ENCODE measurements at places on chromosomes 5 and 9. TPM values are rescaled to one million over a fixed set of nuclear protein-coding genes. Genes with fewer than 3 reads are reported as not detected.

GRCh38 chr5:54595721-54596120 lies 78.2 kb downstream of the SNX18 start:
- H3K36me3 ChIP-seq = peaks cover 11% of the 10 kb centered on the region
- H3K4me3 ChIP-seq = no peak overlapping the region
- DNase-seq = no peak

- H3K27me3 ChIP-seq = no peaks in the 10 kb centered on the region
- no peak for DNase-seq
- H3K4me3 ChIP-seq = no peak overlapping the region
- peaks cover 8% of the 10 kb centered on the region for H3K4me1 ChIP-seq
- H3K36me3 ChIP-seq = no peaks in the 10 kb centered on the region
Measured at GRCh38 chr5:74391410-74391809, 249.1 kb downstream of the ENC1 start.

GRCh38 chr9:116238225-116238624 lies 84.6 kb downstream of the PAPPA start:
- H3K4me1 ChIP-seq = peaks cover 83% of the 10 kb centered on the region
- H3K36me3 ChIP-seq = peaks cover 60% of the 10 kb centered on the region
- no peak for DNase-seq
- no peaks in the 10 kb centered on the region for H3K27me3 ChIP-seq

DNA sequence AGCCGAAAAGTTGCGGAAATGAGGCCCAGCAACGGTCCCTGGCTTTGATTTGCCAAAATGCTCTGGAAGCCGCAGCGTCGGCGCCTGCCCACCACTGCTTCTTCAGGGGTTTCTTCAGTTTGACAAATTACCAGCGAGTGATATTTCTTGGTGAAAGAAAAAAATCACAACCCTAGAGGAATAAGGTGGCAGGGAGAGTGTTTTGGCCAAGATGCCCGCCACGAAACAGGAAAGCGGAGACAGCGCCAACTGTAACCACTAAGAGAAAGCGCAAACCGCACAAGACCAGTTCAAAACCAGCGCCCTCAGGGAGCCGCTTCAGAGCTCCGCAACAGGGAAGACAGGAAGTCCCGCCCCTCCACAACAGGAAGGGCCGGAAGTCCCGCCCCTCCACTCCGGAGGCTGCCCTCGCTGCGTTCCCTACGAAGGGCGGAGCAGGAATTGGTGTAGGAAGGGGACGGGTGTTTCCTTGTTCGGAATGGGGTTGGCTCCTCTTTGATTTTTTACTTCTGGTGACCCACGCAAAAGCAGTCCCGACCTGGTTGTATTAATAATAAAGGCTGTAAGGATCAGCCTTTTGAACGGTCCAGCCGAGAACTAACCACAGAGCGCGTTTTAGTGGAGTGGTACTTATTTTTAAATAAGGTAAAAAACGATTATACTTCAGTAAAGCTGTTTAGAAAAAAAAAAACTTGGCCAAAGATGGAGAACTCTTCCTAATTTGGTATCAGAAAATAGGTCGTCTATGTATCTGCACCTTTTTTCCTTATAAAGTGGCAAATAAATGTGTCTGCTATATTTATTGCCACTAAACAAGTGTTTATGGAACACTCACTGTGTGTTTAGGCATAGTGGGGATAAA lies at the start of gene C5orf34:
C5orf34 (minus strand) TSS at position 333 of the 862 bp plus-strand sequence. CDS start 5,809 bp downstream, outside the sequence.
- peak within 1 kb of the TSS; percentile 99 for H3K27ac ChIP-seq
- H3K27me3 ChIP-seq = no peaks in the 10 kb centered on the region
- peaks cover 28% of the 10 kb centered on the region for H3K4me1 ChIP-seq
- DNase-seq = peak; percentile 98
- H3K36me3 ChIP-seq = no peaks in the 10 kb centered on the region

FAXDC2 gene
- total RNA-seq = 25.7 TPM

- H3K27me3 ChIP-seq = no peaks in the 10 kb centered on the region
- H3K27ac ChIP-seq = no peak overlapping the region
- no peak overlapping the region for H3K4me3 ChIP-seq
- peaks cover 37% of the 10 kb centered on the region for H3K4me1 ChIP-seq
Measured at GRCh38 chr5:40399349-40399748, 280.4 kb upstream of the PTGER4 start.

DNA sequence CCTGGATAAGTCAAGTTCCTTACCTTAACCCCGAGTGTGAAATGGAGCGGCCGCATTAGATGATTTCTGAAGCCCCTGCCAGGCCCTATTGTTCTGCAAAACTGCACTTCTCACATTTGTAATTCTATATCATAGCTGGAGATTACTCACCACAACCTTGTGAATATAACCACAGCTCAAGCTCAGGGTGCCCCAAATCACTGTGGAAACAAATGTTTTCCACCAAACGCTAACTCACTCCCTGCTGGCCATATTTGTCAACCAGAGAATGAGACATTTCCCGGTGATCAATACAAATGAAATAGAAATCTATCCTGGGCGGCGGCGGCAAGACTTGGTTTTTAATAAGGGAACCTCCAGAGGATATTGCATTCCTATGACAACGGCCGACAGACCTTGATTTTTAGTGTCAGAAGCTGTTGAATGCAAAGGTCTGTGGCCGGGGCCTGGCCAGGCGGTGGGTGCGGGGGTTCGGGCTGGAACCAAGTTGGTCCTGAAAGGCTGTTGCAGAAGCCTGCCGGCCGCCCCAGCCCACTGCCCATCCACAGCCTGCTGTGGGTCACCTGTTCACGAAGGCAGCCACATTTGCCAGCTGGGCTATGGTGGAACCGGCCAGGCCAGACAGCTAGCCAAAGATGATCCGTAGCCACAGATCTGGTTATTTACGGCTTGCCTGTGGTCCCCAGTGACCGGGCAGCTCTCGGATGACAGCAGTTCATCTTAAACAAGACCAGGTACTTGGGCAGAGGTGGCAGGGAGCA lies 93.9 kb upstream of the LMX1B start:
- peaks cover 41% of the 10 kb centered on the region for H3K4me1 ChIP-seq
- H3K4me3 ChIP-seq = no peak overlapping the region
- no peak overlapping the region for H3K27ac ChIP-seq
- no peak for DNase-seq
- H3K27me3 ChIP-seq = peaks cover under 1% of the 10 kb centered on the region

DNA sequence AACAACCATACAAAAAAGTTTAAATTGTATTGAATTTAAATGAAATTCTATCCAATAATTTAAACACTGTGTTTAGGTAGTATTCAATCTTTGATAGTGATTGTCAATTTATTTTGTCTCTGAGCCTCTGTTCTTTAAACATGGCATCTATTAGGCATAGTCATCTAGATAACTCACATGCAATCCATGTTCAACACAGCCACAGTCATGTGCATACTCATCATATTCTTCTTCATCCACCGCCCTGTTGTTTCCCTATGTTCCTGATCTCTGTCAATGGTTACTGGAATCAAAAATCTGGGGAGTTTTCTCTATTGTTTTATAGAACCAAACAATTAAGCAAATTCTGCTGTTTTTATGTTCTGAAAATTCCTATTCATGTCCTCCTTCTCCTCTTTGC lies 521.1 kb upstream of the DAB2 start:
- H3K4me3 ChIP-seq = no peak overlapping the region
- no peak overlapping the region for H3K27ac ChIP-seq
- no peak for DNase-seq
- H3K4me1 ChIP-seq = no peaks in the 10 kb centered on the region
- no peaks in the 10 kb centered on the region for H3K27me3 ChIP-seq

DNA sequence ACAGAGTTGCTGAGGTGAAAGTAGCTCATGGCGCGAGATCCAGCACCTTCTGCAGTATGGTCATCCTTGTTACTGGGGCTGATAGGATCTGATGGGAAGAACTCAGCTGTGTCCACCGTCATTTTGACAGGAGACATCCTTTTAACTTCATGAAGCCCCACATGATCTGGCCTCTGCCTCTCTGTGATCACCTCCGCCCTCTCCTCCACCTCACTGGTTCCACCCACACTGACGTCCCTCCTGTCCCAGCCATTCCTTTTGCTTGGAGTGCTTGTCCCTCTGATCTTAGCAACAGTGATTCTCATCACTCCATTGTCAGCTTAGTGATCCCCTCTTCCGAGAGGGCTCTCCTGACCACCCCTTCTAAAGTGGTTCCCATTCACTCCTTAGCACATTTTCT lies 25.8 kb downstream of the NEUROG1 start:
- no peak overlapping the region for H3K4me3 ChIP-seq
- H3K4me1 ChIP-seq = peaks cover 11% of the 10 kb centered on the region
- H3K27me3 ChIP-seq = peaks cover 44% of the 10 kb centered on the region
- peaks cover 4% of the 10 kb centered on the region for H3K36me3 ChIP-seq

DNA sequence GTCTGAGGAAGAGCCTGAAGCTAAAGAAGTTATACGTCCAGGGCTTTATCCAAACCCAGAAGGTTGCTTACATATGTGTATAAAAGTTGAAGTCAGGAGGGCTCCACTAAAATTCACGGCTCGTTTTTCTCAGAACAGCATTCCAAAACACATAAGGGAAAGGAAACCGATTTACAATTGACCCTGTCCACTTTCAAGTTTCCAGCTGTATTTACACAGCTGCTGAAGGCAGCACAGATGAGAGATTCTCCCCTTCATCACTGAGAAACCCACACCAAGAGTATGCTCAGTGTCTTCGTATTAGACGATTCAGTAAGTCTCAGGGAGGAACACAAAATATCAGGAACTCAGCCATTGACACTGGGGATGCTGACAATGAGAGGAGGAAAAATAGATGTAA lies 5.9 kb upstream of the NREP start:
- no peaks in the 10 kb centered on the region for H3K27me3 ChIP-seq
- peak overlapping the region; percentile 77 for H3K27ac ChIP-seq
- peaks cover 70% of the 10 kb centered on the region for H3K4me1 ChIP-seq
- peak overlapping the region; percentile 42 for H3K4me3 ChIP-seq
- H3K36me3 ChIP-seq = no peaks in the 10 kb centered on the region

GRCh38 chr9:22683700-22684075 lies 237.1 kb downstream of the DMRTA1 start:
- H3K4me3 ChIP-seq = no peak overlapping the region
- no peak for DNase-seq
- H3K4me1 ChIP-seq = no peaks in the 10 kb centered on the region
- H3K27me3 ChIP-seq = no peaks in the 10 kb centered on the region

DNA sequence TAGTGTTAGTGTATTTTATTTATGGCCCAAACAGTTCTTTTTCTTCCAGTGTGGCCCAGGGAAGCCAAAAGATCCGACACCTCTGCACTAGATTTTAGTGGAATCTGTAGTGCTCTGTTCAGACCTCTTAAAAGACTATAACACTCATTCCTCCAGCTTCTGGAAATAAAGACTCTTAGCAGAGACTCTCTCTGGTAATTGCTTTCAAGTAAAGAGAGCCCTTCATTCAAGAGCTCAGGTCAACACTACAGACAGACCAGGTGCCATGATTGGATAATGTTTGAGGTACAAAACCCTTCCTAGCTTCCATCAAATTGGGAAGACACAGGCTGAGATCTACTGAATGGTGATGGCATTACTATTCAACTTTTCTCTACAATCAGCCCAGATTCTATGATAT lies 255.8 kb downstream of the PRDM9 start:
- no peak for DNase-seq
- no peak overlapping the region for H3K27ac ChIP-seq
- H3K36me3 ChIP-seq = no peaks in the 10 kb centered on the region
- no peak overlapping the region for H3K4me3 ChIP-seq

Measured in osteocyte (in vitro differentiated cells).